Ascending aorta (tissue), 2 donors: ENCODE measurements at places on chromosomes 16 and 17. TPM values are rescaled to one million over a fixed set of nuclear protein-coding genes. Genes with fewer than 3 reads are reported as not detected.

MMP25 gene
- total RNA-seq: 0.21 TPM

CCL13 gene
- total RNA-seq: not detected

- peak; percentile 91 for DNase-seq
- peaks cover 18% of the 10 kb centered on the region for H3K4me1 ChIP-seq
- H3K27ac ChIP-seq: peak overlapping the region; percentile 66
- no peaks in the 10 kb centered on the region for H3K36me3 ChIP-seq
These were observed 124.1 kb upstream of the TNRC6C start for GRCh38 chr17:77834170-77835115.

- no peak overlapping the region for H3K27ac ChIP-seq
- H3K27me3 ChIP-seq: no peaks in the 10 kb centered on the region
- H3K4me3 ChIP-seq: no peak overlapping the region
- H3K4me1 ChIP-seq: no peaks in the 10 kb centered on the region
- H3K36me3 ChIP-seq: peaks cover 62% of the 10 kb centered on the region
These were observed 2.8 kb downstream of the SNRNP25 start for GRCh38 chr16:56231-56927.

DNA sequence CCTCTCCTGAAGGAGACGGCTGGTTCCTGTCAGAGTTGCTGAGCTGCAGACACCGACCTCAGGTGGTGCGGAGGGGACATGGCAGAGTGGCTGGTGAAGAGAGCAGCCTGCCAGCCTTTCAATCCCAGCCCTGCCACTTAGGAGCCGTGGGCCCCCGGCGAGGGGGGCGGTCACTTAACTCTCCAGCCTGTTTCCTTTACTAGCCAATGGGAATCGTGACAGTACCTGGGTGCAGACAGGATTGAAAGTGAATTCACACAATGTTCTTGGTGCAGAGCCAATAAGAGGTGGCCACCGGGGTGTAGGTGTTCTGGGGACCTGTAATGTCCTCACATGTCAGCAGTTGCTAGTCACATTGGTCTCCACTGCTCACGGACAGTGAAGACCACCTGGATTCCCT, 13.5 kb downstream of the ACE start:
- DNase-seq: no peak
- no peak overlapping the region for H3K4me3 ChIP-seq
- H3K27ac ChIP-seq: no peak overlapping the region
- no peaks in the 10 kb centered on the region for H3K27me3 ChIP-seq

GRCh38 chr16:53605831-53606400, 97.7 kb downstream of the RPGRIP1L start:
- no peaks in the 10 kb centered on the region for H3K36me3 ChIP-seq
- no peaks in the 10 kb centered on the region for H3K4me1 ChIP-seq
- no peak overlapping the region for H3K27ac ChIP-seq
- DNase-seq: no peak
- no peaks in the 10 kb centered on the region for H3K27me3 ChIP-seq
